HL-60 (cell line): ENCODE measurements at places on chromosomes 2 and 18.

DNA sequence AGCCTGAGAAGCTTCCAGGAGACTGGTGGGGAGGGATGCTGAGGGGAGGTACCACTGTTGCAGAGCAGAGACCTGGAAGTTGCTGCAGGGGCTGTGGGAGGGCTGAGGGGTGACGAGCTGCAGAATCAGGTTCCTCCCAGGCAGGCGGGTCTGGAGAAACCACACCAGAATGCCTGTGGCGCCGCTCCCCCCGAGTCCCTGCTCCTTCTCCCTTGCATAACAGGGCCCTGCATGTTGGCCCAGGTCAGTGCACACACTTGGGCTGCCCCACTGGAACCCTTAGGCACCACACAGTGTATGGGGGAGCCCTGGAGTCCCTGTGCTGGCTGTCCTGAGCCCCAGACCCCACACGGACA, 60.4 kb downstream of the ARL4C start:
- DNase-seq: no peak

GRCh38 chr18:24923138-24923537, 428.8 kb downstream of the ZNF521 start:
- no peak for DNase-seq

DNA sequence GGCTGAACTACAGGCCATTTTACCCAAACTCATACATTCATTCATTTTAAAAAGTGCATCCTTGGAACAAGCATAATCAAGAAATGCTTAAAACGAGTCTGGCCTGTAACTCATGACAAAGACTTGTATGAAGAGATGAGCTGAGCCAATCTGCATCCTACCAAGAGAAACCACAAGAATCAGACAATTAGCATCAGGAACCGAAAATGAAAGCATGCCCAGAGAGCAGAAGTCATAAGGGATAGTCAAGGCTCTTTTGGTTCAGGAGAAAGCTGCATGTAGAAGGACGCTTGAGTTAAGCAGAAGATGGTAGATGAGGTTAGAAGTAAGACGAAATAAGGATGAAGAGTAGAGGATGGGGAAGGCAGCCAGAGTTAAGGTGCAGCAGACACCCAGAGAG, 137.0 kb upstream of the CTNNA2 start:
- DNase-seq: no peak

DNA sequence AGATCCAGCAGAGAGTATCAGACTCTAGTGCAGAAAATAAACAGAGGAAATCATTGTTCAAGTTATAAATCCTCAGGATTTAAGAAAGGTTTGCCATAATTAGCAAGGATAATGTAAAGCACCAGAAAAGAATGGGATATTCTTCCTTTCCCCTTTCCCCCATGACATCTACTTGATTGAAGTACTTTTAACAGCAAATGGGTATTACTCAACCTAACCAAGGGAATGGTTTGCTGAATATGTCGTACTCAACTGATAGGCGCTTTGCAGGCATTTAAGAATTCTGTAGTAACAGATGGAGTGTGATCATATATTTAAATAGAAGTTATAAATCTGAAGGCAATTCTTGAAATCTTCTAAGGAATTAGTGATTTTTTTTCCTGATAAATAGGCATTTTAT, 2.7 kb downstream of the APCDD1 start:
- no peak for DNase-seq

DNA sequence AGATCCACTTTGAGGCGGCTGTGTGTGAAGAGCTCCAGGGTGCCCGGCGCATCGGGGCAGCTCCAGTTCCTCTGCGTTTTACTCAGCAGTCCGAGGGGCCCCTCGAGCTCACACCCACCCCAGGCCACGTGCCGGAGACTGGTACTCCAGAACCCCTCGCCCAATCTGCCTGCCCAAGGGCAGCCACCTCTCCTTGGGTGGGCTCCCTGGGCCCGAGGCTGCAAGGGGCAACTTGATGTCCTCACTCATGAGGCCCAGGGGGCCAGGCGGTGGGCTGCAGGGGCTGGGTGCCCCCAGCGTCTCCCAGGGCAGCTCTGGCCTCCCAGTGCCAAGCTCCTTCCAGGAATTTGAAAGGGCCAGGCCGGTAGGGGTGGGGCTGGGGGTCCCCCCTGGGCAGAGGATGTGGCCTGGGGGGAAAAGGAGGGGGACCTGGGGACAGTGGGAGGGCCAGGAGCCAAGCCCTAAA, 16.7 kb downstream of the RAMP1 start:
- no peak for DNase-seq
